COLO829 (cell line): ENCODE measurements at places on chromosomes 3 and 15.

DNA sequence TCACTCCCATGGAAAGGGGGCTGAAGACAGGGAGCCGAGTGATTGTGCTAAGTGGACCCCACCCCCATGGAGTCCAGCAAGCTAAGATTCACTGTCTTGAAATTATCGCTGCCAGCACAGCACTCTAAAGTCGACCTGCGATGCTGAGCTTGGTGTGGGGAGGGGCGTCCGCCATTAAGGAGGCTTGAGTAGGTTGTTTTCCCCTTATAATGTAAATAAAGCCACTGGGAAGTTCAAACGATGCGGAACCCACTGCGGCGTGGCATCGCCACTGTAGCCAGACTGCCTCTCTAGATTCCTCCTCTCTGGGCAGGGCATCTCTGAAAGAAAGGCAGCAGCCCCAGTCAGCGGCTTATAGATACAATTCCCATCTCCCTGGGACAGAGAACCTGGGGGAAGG is 10.9 kb upstream of the SRGAP3 start:
- DNase-seq: no peak

- DNase-seq: no peak
Observed at GRCh38 chr15:93562395-93563123, 473.5 kb upstream of the RGMA start.

DNA sequence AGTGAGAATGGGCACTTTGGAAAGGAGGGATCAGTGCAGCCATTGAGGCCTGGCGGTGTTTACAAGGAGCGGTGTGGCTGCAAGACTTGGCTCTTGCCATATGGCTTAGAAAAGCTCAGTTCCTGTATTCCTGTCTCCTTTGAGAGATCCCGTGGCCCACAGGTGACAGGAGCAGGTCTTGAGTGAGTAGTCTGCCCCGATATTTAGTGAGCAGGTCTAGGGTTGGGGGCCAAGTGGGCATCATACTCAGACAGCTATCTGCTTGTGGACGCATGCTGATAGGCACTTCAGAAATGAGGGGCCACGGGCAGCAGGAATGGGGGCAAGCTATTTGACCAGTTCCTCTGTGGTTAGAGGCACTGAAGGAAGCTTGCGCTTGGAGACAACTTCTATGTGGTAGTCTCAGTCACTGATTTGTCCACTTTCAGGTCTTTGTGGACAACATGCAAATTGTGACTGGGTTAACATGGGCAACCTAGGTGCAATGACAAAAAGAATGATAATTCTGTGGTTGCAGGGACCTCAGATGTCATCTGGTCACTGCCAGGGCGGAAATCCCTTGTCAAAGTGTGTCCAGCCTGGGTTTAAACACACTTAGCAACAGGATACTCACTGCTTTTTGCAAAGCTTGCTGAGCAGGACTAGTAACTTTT is 1.1 kb downstream of the TMED3 start:
- DNase-seq: no peak

DNA sequence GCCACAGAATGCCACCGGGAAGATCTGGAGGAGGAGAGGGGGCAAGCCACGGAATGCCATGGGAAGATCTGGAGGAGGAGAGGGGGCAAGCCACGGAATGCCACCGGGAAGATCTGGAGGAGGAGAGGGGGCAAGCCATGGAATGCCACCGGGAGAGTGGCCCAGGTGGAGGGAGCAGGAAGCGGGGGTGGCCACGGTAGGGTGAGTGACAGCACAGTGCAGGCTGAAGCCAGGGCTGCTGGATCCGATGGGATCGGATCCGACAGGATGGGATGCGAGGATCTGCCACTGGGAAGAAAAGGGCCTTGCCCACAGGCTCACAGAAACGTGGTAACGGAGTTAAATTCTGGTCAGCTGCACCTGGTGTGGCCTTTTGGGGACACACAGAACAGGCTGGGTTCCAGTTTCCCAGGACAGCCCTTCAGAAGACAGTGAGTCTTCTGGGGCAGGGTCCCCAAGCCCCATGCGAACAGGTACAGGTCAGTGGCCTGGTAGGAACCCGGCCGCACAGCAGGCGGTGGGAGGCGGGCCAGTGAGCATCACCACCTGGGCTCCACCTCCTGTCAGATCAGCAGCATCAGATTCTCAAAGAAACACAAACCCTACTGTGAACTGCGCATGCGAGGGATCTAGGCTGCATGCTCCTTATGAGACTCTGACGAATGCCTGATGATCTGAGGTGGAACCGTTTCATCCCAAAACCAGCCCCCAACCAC is 58.8 kb downstream of the XXYLT1 start:
- no peak for DNase-seq

- DNase-seq: no peak
Observed at GRCh38 chr3:144341471-144341870, 369.8 kb downstream of the DIPK2A start.

GRCh38 chr15:63605816-63606215 is 8.6 kb downstream of the FBXL22 start:
- DNase-seq: no peak

DNA sequence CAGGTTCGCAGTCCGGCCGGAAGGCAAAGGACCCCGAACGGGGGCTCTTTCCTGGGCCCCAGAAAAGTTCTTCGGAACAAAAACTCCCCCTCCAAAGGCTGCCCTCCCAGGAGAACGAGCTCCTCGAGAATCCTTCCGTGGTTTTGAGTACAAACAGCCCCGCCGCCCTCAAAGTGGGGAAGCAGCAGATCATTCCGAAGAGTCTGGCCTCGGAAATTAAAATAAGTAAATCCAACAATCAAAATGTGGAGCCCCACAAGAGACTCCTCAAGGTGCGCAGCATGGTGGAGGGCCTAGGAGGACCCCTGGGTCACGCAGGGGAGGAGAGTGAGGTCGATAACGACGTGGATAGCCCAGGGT is 1.3 kb downstream of the ARHGEF26 start:
- DNase-seq: no peak

DNA sequence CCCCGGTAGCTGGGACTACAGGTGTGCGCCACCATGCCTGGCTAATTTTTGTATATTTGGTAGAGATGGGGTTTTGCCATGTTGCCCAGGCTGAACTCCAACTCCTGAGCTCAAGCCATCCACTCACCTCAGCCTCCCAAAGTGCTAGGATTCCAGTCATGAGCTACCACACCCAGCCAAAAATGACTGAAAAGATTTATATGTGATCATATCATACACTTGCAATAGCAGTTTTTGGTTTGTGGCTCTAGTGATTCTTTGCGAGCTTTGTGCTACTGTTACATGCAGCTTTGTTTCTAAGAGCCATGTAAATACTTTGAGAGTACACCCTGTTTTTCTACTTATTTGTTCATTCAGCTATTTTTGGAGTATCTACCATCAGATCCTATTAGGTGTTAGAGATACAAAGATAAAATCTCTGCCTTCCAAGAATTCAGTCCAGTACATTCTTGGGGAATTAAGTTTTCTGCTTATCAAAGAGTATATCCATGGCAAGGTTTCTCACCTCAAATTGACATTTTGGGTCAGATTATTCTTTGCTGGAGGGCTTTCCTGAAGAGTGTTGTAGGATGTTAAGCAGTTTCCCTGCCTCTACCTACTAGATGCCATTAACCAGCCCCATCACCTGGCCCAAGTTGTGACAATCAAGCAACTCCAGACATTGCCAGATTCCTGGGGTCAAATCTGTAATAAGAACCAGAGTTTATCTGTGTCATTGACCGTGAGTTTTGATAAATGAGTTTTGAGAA is 15.0 kb downstream of the SNAP23 start:
- DNase-seq: no peak

DNA sequence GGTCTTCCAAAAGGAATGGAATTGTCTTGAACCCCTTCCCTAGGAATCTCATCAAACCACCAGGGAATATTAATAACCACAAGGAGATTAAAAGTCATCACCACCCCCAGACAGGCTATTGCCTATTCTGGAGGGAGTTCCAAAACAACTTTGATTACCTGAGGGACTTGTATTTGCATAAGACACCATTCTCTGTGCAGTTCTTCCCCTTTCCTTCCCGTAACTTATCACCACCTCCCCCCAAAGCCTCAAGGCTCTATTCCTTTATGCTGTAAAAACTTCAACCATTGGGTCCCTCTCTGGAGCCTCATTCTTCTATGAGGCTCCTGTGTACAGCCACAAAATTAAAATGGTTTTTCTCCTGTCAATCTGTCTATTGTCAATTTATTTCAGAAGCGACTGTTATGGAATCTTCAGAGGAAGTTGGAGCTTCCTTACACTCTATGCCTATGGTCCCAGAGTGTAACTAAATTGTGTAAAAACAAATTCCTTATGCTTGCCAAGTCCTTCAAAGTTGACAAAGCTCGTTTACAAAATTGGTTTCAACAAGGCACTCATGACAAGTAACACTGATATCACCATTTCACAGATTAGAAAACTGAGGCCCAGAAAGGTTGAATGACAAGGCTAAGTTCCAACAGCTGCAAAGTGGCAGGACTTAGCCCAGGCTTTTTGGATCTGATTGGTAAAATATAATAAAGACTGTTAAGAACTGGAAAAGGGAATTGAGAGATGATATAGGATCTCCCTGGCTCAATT is 68.3 kb upstream of the HERC1 start:
- no peak for DNase-seq

DNA sequence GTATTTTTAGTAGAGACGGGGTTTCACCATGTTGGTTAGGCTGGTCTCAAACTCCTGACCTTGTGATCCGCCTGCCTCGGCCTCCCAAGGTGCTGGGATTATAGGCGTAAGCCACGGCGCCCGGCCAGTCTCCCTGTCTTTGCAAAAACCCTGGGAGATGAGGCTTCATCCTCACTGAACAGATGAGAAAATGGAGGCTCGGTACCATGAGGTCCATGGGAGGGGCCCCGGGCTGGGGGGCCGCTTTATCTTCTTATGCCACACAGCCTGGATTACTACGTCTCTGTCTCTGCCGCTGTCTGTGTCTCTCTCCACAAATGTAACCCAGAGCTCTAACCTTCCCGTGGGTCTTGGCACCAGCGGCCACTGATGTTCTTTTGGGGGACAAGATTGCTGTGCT is 39.1 kb downstream of the ABTB1 start:
- DNase-seq: no peak

DNA sequence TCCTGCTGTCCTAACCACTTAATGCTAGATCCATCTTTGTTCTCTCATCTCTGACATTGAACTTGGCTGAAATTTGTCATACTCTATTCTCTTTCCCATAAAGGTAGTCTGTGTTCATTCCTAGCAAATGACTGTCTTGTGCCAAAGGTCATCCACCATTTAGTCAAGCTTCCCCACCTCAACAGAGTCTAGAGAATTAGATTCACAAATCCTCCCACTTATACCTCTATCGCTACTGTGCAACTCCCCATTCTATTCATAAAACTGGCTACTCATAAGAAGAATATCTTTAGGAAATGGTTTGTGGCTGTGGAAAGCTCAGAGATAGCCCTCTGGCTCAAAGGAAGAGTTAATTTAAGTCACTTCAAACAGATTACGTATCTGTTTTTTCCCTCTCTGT is 59.7 kb upstream of the MBNL1 start:
- DNase-seq: no peak

DNA sequence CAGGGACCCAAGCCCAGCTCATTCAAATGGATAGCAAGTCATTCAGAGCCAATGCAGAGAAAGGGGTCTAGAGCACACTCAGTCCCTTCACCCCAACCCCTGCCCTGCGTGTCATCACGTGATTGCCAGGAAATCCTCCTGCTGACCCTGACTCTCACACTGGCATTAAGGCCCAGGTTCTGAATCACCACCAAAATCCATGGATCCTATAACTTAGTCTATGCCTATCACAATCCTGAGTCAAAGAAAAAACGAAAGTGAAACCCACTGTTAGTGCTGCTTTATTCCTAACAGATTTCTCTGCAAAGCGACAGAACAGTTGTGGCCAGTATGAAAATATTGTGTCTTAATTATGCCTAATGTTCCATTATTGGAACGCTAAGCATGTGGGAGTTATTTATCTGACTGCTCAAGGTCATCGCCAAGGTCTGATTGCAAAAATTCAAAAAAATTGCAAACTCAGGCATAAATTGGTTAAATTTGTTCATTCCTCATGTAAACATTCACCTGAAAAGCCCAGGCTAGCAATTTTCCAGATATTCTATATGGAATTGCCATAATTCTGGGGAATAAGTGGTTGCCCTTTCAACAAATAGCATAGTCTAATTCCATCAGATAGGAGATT is 108.7 kb upstream of the EIF1B start:
- DNase-seq: no peak

DNA sequence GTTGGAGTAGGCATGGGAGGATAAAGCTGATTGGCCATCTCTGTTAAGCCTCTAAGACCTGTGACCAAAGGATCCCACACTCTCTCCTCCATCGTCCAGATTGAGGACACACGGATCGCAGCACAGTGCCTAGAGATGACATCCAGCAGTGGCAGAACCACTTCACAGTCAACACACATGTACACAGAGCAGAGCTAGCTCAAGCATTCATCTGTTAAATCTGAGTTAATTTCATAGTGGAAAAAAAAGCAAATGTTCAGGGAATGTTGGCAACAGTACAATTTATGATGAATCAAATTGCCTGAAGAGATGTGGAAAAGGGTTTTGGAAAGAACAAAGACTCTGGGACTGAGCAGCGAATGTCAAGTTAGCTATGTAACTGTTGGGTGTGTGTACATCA is 108.1 kb upstream of the PLAAT1 start:
- no peak for DNase-seq

GRCh38 chr3:13671482-13672233 is 122.7 kb downstream of the FBLN2 start:
- no peak for DNase-seq
